AG09309 (cell line): ENCODE measurements at places on chromosomes 12 and 14.

DNA sequence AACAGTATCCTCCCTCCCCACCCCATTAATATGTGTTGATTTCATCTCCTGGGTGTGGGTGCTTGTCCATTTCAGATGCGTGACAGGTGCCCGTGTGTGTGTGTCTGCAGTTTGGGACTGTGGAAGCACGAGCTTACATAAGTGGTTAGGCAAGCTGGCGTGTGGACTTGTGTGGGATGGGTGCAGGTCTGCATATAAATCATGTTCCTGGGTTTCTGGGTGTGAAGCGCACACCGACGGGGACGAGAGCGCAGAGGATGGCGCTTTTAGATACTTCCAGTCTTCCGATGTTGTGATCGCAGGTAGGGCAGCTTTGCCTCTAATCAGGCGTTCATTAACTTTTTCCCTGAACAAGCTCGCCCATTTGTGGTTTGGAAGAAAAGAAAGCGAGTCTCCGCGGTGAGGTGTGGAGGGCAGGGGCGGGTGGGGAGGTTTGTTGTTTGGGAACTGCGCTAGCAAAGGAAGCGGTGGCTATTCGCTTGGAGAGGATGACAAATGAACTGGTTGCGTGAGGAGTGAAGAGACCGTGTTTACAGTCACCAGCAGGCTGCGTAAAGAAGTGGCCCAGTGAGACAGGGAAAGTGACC is 865 bp downstream of the RGS6 start:
- DNase-seq = no peak

GRCh38 chr14:96638041-96638855 is 136.1 kb downstream of the PAPOLA start:
- no peak for DNase-seq

- no peak for DNase-seq
Observed at GRCh38 chr14:61322799-61323290, 1.5 kb downstream of the PRKCH start.

- no peak for DNase-seq
Observed at GRCh38 chr14:94531187-94531586, 21.9 kb upstream of the SERPINA12 start.

DNA sequence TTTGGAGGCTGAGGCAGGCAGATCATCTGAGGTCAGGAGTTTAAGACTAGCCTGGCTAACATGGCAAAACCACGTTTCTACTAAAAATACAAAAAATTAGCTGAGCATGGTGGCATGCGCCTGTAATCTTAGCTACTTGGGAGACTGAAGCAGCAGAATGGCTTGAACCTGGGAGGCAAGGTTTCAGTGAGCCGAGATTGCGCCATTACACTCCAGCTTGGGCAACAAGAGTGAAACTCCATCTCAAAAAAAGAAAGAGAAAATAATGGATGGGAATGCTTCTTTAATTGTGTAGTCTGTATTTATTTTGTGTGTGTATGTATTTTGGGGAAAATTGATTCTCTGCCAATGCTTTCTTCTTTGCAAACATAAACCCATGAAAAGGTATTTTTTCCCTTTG is 32.5 kb downstream of the SRGAP1 start:
- DNase-seq = no peak

DNA sequence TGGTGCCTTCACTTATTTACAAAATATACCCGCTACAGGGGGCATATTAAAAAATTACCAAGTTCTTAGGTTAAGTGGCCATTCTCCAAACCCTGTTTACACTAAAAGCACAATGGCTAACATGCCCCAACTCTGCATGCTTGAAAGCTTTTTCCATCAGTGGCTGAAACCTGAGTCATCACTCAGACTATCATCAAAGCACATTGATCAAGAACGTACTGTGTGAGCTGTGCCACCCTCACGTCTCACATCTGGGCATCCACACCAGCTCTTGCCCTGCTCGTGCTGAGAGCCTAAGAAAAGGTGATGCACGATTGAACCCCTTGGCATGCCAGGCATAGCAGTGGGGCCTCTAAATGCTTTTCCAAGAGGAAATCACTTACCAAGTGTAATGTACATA is 13.2 kb downstream of the AQP6 start:
- no peak for DNase-seq

- no peak for DNase-seq
Observed at GRCh38 chr12:3150931-3151835, 74.0 kb downstream of the TSPAN9 start.

DNA sequence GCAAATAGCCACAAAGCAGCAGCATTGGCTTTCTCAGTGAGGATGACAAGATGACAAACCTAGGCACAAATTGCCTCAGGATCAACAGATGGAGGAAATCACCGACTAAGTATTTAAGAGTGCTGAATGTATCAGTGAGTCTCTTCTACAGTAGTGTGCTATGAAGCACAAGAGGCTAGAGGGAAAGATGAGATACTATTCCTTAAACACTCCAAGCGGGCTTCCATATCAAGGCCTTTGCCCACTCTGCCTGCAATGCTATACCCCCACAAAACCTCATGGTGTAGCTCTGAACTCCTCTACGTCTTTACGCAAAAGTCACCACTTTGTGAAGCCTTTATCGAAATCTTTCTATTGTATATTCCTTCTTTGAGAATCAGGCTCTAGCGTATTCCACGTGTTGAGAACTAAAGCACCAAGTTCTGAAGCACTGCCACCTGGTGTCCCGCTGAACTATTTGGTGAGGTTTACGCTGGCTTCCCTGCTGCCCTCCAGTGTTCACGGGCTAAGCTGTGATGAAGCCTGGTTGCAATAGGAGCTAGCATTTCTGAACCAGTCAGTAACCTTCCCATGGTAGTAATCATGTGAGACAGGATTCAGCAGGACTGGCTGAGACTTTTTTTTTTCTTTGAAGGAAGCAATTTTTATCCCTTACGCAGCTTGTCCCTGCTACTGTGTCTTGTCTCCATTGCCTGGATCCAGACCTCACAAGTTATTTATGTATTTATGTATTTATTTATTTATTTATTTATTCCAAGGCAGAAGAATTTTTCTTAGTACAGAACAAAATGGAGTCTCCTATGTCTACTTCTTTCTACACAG is 426.5 kb upstream of the OR4E1 start:
- DNase-seq = no peak

DNA sequence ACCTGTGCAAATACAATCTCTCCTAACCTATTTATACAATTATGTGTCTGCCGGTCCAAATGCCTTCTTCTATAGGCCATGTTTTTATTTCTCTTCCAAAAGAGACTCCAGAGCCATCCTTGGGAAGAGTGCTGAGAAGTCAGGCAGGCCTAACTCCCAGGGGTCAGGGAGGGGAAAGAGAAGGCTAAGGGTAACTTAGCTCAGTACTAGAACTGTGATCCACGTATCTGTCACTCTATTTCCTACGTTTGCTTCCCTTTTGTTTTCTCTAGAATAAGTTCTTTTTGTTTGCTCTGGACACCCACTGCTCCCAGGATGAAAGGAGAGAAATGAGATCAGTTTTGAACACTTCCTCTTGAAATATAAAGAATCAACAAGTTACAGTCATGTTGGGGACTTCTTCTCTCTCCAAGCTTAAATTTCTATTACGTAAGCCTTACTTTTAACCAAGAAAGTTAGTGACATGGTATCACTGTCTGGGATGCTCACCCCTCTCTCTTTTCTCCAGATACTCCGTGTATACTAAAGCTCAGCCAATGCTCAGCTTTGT is 79.2 kb downstream of the DAD1 start:
- DNase-seq = no peak
